ENCODE measurements at places on chromosomes 4 and X.
A peak's percentile ranks its signal among the peaks of the same experiment; 100 is the strongest.

DNA sequence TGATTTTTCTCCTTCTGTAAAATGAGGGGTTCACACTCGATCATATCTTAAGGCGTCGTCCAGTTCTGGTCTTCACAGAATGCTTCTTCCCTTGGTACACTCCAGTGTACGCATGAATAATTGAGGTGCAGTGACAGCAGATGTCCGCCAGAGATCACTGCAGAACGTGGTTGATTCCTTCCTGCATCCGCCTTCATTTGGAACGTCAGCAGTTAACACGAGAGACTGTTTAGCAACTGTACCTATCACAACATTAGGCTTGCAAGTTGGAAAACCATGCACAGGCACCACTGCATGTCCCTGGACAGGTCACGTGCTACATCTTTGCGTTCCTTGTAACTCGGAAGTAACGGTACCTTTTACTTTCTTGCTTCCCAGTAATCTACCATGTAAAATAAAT, 66.0 kb upstream of the GEMIN8 start:
- peak; percentile 21 for DNase-seq

- no peak for DNase-seq
Measured at GRCh38 chrX:132463411-132463810, 25.4 kb downstream of the MBNL3 start.

GRCh38 chr4:140935254-140935653, 179.1 kb upstream of the TBC1D9 start:
- DNase-seq = no peak

DNA sequence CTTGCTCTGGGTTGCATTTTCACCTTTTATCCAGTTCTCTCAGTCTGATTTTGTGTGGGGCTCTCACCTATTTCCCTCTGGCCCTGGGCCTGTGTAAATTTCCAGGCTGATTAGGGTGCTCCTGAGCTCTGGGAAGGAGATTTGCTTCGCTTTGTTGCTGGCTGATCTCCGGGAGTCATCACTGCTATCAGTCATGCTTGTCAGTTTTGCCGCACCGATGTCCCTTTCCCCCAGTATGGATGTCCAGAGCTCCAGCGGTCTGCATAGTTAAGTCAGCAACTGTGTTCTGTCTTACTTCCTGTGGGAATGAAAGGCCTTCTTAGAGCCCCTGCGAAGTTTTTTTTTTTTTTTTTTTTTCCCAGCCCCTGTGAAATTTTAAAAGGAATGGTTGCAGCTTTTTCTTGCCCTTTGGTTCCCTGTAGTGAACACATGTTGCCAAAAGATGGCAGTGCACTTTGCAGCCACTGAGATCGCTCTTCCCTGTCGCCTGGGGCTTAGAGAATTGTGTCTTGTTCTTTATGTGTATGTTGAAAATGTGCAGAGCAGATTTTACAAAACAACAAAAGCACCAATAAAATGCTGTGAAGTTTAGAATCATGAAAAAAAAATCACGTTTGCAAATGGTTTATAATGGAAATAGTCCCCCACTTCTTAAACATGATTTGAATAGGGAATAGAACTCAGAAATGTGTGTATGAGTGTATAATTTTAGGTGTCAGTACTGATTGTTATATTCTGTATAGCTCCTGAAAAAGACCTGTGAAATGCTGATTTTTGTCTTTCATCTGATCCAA, 109.1 kb upstream of the SLC4A4 start:
- no peak for DNase-seq

- DNase-seq = no peak
Measured at GRCh38 chr4:39596971-39597370, 41.7 kb downstream of the SMIM14 start.

- no peak for DNase-seq
Measured at GRCh38 chrX:128759745-128760144, 707.5 kb upstream of the ACTRT1 start.

GRCh38 chr4:123939621-123940020, 543.0 kb downstream of the SPRY1 start:
- no peak for DNase-seq

- no peak for DNase-seq
Measured at GRCh38 chrX:118272242-118272641, 73.7 kb upstream of the WDR44 start.

GRCh38 chr4:77797239-77797638, 21.9 kb downstream of the CNOT6L start:
- no peak for DNase-seq

- DNase-seq = no peak
Measured at GRCh38 chr4:40511036-40511614, 118.5 kb downstream of the RBM47 start.

- no peak for DNase-seq
Measured at GRCh38 chr4:3041192-3042142, 32.9 kb downstream of the HTT-AS start.

DNA sequence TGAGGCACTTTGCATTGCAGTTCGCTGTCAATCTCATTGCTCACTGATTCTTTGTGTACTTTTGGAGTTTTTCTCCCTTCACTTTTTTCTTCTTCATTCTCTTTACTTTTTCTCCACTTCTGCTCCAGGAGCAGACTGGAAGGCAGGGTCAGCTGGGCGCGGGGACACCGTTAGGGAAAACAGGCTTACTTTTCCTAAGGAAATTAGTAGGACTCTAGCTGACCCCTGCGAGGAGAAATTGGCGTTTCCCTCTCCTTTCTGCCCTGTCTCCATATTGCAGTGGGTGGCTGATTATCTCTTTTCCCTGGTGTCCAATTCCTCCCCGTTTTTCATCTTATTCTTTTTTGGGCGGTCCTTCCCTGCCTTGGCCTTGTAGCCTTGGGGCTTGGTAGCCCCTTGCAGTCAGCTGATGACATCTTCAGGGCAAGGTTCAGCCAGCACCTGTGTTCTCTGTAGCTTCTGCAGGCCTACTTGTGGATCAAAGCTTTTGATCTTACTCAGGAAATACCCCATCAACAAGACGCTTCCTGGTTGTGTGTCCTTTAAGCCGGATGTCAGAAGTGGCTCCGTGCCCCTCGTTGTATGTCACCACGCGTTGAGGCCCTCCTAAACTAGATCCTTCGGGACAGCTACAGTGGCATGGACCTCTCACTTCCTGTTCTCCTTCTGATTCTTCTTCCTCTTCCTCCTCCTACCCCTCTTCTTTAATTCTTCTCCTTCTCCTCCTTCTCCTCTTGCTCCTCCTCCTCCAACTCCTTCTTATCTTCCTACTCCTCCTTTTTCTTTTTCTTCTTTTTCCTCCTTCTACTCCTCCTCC, 36.1 kb downstream of the NBDY start:
- no peak for DNase-seq

DNA sequence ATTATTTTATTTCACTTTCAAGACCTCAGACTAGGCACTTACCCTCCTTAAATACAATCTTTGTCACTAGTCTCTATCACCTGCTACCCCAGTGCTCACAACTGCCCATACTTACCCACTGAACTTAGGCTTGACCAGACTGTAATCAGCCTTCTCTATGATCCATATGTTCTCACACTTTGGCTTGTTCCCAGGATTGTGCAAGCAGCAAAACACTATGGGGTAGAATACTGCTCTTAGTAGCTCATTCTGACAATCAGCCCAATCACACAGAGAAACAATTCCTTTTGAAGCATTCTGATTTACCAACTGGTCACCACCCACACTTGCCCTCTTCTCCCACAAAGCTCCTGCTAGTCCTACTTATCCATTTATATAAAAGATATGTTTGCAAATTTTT, 878.3 kb downstream of the FSTL5 start:
- no peak for DNase-seq

DNA sequence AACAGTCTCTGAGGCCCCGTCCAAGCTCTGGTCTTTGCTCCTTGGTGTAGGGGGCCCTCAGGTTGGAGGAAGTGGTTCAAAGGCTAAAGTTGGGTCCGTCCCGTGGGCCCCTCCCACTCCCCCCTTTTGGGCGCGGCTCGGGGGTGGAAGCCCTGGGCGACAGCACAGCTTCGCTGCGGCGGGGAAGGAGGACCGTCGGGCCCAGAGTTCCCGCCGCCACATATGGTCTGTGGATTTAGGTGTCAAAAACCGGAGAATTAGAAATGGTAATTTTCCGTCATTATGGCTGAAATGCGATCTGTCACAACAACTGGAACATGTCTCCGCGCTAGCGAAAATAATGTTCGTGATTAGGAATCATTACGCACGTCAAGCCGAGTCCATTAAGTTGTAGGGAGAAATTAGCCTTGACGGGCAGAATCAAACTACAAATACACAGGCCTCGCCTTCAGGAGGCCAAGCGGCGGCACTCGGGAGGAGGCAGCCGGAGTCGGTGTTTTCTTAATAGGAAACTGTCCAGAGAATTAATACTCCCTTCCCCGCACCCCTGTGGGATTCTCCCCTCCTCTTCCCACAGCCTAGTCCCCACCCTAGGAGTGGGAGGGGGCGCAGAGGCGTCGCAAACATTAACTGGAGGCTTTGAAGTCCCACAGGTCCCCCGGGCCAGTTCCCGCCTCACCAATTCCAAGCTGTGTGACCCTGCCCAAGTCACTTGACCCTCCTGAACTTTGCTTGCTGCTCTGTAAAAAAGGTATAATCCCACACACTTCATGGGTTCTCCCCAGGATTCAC, 15.0 kb downstream of the NKX3-2 start:
- DNase-seq = no peak

DNA sequence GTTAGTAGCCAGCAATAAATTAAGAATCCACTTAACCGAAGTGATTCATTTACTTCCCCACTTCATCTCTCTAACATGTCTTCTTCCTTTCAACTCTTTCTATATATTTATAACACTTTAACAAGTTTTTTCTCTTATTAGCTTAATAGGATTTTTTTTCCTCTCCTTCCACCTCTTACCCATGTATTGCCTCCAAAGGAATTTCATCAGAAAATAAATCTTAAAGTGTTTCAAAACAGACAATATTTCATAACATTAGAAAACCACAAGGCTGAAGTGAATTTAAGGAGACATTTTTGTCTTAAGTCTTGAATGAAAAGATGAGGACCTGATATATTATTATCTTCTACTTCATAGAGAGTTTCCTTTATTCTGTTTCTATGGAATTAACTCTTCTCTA, 101.5 kb downstream of the PDGFC start:
- DNase-seq = no peak

DNA sequence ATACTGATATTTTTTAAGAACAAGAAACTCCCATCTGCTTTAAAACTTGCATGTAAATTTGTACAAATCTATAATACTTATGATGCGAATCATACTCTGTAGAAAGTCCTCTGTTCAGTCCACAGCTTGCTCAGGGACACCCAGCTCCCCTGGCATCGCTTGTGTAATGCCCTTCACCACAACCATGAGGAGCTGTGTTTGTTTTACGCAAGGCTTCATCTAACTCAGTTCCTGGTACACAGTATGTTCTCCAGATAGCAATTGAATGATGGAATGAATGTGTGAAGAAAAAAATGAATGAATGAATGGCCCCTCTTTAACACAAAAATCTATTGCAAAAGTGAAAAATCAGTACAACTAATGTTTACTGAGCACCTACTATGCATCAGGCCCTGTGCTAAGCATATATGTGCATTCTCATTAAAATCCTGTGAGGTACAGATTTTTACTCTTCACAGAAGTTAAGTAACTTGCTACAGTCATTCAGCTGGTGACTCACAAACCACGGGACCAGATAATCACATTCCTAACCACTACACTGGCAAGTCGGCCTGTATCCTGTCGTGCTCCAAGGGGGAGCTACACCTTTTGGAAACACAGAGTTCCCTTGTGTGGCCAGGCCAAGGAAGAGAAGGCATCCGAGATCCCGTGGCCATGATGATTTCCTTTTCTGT, 58.7 kb upstream of the KDR start:
- DNase-seq = no peak

GRCh38 chr4:2337131-2337723, 75.3 kb upstream of the MXD4 start:
- DNase-seq = no peak

- DNase-seq = no peak
Measured at GRCh38 chr4:153223930-153224329, 19.7 kb downstream of the TRIM2 start.

DNA sequence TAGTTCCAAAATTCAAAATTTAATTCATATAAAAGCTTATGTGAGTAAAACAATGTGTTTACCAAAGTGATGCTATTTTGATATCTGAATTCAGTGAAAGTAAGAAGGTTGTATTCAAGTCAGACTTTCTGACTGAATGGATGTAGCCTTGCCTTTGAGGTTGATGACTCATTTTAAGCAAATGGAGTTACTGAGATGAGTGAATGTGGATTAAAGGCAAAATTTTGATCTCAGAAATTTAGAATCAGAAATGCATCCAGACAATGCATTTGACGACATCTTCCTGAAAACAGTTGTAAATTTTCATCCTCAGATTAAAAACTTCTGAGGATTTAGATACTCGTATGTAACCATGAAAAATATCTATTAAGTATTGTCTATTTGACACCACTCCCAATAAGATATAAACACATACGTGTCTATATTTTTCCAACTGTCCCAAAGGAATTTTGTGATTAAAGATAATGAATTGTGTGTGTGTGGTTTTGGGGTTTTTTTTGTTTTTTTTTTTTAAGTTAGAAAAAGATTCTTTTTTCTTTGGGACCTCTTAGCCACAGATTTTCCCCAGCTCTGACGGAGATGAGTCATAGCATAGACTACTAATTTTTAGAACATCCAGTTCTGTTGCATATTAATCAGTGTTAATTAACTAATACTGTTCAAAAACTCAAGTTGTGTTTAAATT, 34.4 kb downstream of the NFKB1 start:
- no peak for DNase-seq

- no peak for DNase-seq
Measured at GRCh38 chrX:68826113-68826980, 2.5 kb upstream of the EFNB1 start.

GRCh38 chrX:1444561-1445500, 7.9 kb downstream of the ASMTL start:
- DNase-seq = no peak

- peak; percentile 36 for DNase-seq
Measured at GRCh38 chr4:75919920-75920319, 17.7 kb upstream of the PPEF2 start.

- no peak for DNase-seq
Measured at GRCh38 chr4:109511414-109511813, 48.6 kb upstream of the MCUB start.

Data from hindlimb muscle (tissue), 1 donor.